ENCODE measurements at places on chromosomes 16 and 17.

GRCh38 chr17:48611213-48611612 lies 396 bp upstream of the HOXB7 start:
- DNase-seq, result no peak

DNA sequence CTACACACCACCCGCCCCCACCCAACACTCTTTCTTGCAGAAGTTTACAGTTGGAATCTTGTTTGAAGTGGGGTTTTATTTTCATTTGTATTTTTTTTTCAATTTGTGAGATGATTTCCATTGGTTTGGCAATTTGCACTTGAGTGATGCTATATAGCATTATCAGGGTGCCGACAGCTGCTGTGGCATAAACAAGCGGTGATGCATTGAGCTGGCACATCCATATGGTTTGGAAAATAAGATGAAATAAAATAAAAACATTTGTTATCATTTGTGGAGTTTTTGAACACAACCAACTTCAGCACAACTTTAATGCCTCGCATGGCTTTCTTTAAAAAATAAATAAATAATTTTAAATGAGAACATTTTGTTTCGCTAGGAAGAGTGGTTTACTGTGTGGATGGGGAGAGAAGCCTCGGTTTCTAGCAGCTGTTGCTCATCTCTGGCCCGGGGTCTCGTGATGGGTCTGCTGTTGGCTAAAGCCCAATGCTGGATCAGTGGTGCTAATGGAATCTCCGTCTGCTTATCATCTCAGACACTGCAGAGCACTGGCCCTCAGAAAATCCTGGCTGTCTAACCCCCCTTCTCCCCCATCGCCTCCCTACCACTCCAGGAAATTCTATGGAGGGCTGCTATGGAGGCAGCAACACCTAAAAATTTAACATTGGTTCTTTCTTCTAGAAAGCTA lies 192.3 kb upstream of the MAF start:
- DNase-seq, result no peak

GRCh38 chr16:31086629-31086906 lies 2.2 kb downstream of the PRSS53 start:
- no peak for DNase-seq

- no peak for DNase-seq
Measured at GRCh38 chr17:58357312-58358297, 5.6 kb upstream of the SUPT4H1 start.

DNA sequence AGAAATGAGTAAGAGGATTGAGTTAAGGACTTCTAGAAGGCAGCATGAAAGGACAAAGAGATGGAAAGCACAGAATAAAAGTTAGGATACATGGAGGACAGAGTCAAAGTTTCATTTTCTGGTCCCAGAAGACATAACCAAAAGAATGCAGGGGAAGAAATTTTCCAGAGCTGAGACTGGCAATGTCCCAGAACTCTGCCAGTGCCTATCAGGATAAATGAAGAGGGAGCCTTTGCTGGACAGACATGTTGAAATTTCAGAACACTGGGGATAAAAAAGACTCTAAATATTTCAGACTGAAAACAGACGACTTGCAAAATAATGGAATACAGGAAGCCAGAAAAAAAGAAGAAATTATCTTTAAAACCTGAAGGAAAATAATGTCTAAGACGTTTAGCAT lies 55.7 kb downstream of the NT5M start:
- no peak for DNase-seq

DNA sequence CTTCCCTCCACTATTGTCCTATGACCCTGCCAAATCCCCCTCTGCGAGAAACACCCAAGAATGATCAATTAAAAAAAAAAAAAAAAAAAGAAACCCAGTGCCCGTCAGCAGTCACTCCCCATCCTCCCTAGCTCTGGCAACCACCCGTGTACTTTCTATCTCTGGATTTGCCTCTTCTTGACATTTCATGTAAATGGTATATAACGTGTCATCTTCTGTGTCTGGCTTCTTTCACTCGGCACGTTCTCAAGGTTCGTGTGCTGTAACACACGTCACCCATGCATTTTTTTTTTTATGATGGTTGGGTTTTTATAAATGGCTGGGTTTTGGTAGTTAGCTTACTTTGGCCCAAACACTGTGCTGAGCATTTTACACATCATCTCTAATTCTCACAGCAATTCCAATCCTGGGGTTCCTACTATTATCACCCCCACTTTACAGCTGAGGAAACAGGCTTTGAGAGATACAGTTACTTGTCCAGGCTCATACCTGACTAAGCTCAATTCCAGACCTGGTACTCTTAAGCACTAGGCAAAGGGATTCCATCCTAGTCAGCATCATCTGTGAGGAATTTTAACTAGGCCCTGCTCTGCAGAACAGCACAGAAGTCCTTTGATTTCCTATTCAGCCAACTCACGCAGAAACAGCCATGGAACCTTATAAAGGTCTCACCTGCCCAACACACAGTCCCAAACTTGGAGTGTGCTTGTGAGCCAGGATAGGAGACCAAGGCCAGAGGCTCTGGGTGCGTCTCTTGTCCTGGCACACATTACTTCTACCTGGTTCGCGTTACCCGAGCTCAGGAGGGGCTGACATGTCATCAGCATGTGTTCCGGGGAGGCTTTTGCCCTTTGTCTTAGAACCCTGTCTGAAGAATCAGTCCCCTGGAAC lies 11.7 kb downstream of the NDUFAB1 start:
- no peak for DNase-seq

GRCh38 chr16:56911771-56912571 lies 20.0 kb upstream of the HERPUD1 start:
- peak; percentile 55 for DNase-seq

GRCh38 chr17:80997424-80998117 lies 5.9 kb downstream of the CHMP6 start:
- no peak for DNase-seq

DNA sequence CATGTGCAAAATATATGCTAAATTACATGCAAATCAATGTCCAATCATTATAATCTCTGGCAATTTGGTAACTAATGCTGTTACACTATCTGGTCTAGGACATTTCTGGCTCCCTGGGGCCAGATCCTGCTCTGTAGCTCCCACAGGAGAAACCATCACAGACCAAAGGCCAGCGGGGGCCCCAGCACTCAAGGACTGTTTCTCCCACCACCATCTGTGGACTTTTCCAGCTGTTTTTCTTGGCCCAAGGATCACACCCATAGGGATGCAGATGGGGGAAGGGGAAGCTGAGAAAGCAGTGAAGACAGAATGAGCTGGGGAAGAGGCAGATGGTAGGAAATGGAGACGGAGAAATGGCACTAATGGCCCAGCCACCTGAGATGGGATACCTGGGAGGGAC lies at the start of gene HIGD1B:
TSS of gene HIGD1B (plus strand) at position 298 of the 400 bp plus-strand sequence. CDS start 270 bp downstream, outside the sequence.
- peak; percentile 60 for DNase-seq

- no peak for DNase-seq
Measured at GRCh38 chr17:7709031-7709430, 4.0 kb downstream of the EFNB3 start.

DNA sequence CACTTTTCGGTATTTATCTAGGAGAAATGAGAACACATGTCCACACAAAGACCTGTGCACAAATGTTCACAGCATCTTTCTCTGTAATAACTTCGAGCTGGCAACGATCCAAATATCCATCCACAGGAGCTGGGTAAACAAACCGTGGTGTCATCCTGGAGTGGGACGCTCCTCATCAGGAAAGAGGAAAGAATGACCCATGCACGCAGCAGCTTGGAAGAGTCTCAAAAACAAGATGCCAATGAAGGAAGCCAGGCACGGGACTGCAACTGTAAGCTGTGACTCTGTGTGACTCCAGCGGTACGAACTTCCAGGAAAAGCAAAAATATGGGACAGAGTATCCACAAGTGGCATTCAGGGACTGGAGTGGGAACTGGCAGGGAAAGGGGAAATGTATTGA lies 36.7 kb upstream of the CIBAR2 start:
- no peak for DNase-seq

DNA sequence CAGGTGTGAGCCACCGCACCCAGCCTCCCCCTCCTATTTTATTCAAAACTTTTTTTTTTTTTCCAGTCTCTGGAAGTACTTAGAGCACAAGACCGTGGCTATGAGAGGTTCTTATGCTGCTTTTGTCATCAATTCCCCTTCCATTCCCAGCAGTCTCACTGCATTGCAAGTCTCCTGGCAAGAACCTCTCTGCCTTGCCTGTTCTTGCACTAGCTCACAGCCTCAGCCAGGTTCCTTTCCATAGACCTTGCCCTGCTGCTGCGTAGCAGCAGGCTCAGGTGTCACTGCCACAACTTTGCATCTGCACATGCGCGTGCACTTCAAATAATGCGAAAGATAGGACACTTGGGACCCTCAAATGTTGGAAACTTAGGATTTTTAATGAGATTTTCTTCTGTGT lies 15.6 kb downstream of the ATP6V0A1 start:
- DNase-seq, result no peak

- DNase-seq, result no peak
Measured at GRCh38 chr17:60678118-60678444, 430 bp downstream of the BCAS3 start.
